Osteoblast (primary cell): ENCODE measurements at places on chromosomes 4 and X. TPM values are rescaled to one million over a fixed set of nuclear protein-coding genes. Genes with fewer than 3 reads are reported as not detected.

DNA sequence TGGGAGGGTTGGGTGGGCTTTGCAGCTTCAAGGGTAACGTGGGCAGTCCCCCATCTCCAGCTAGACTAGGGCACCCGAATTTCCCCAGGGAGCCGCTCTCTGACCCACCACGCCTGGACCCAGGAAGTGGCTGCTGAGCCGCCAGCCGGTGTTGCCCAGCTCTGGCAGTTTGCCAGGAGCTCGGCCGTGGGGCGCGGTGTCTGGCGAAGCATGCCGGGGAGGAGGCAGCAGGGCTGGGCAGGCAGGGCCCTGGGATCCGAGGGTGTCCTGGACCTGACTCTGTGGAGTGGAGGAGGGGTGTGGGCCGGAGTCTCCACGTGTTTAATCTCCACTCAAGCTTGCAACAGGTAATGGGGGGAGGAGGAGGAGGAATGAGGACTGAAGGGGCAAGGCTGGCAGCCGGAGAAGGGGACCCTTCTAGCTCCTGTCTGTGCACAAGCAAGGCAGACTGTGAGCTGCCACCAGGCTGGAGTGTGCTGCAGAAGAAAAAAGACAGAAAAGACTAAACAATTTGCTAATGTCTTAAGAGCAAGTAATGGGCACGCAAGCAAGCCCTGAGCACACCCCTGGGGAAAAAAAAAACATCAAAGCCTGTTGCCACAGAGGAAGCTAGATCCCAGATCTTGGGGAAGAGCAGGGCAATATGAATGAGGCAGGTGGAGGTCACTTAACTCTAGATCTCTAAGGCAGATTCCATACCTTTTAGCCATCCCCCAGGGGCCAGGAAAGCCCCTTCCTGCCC, 2.4 kb downstream of the LONRF3 start:
- H3K36me3 ChIP-seq, result no peaks in the 10 kb centered on the region
- peaks cover 39% of the 10 kb centered on the region for H3K27me3 ChIP-seq
- H3K4me3 ChIP-seq, result no peak overlapping the region
- DNase-seq, result peak; percentile 79
- no peak overlapping the region for H3K27ac ChIP-seq
- no peaks in the 10 kb centered on the region for H3K4me1 ChIP-seq

DNA sequence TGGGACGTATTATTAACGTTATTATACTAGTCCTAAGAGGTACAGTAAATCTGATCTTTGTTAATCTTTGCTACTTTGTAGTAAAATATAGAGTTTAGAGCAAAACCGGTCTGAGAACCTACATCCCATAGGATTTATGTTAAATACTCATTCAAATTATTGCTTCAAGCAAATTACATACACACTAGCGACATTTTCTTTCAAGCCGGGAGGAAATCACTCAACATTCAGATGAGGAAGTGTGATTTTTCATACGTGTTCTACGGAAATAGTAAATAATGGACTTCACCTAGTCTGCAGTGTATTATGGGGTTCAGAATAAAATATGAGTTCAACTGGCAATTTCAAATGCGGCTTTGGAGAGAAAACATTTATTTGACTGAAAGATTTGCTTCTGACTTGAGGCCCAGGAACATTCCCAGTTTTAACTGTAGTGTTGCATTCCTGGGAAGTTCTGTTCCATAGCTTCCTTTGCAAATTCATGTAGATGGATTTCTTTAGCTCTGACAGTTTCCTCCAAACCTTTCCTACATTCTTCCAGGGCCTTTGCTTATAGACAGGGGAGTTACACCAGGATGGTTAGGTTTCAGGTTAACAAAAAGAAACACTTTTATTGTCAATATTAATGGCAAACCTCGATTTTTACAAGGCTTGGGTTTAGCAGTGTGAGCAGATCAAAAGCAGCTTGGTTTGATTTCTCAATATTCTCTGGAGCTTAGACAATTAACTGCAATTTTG, 5.3 kb upstream of the HAND2 start:
- H3K4me1 ChIP-seq, result peaks cover 11% of the 10 kb centered on the region
- no peak overlapping the region for H3K4me3 ChIP-seq
- no peaks in the 10 kb centered on the region for H3K36me3 ChIP-seq
- H3K27ac ChIP-seq, result no peak overlapping the region

- peak; percentile 94 for DNase-seq
- H3K4me3 ChIP-seq, result no peak overlapping the region
- peak overlapping the region; percentile 83 for H3K27ac ChIP-seq
Measured at GRCh38 chr4:80305466-80305865, 30.1 kb upstream of the CFAP299 start.

DNA sequence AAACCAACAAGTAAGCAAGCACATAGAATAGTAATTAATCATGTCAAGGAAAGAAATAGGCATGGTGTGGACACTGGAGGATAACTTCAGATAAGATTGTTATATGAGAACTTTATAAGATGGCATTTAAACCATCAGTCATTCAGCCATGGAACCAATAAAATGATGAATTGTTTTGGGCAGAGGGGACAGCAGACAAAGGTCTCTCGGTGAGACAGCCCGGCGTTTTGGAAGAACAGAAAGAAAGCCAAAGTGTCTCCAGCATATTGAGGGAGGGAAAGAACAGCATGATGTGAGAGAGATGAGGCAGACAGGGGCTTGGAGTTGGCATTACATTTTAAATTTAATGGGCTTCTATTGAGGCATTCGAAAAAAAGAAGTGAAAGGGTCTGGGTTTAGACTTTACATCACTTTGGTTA, 883 bp upstream of the PPM1K start:
- DNase-seq, result no peak
- no peaks in the 10 kb centered on the region for H3K36me3 ChIP-seq
- peak overlapping the region; percentile 84 for H3K4me3 ChIP-seq
- no peaks in the 10 kb centered on the region for H3K27me3 ChIP-seq
- peak overlapping the region; percentile 60 for H3K27ac ChIP-seq

Gene AMOT
- 3.2 and 5.1 TPM in 2 replicates for total RNA-seq

GRCh38 chr4:13483136-13483767, 888 bp downstream of the RAB28 start:
- H3K36me3 ChIP-seq, result no peaks in the 10 kb centered on the region
- H3K27ac ChIP-seq, result peak overlapping the region; percentile 99
- peak; percentile 47 for DNase-seq
- H3K27me3 ChIP-seq, result no peaks in the 10 kb centered on the region

GRCh38 chrX:12379671-12380070, 241.4 kb downstream of the FRMPD4 start:
- H3K4me3 ChIP-seq, result no peak overlapping the region
- no peak for DNase-seq
- H3K4me1 ChIP-seq, result peaks cover 4% of the 10 kb centered on the region
- H3K27ac ChIP-seq, result no peak overlapping the region

DNA sequence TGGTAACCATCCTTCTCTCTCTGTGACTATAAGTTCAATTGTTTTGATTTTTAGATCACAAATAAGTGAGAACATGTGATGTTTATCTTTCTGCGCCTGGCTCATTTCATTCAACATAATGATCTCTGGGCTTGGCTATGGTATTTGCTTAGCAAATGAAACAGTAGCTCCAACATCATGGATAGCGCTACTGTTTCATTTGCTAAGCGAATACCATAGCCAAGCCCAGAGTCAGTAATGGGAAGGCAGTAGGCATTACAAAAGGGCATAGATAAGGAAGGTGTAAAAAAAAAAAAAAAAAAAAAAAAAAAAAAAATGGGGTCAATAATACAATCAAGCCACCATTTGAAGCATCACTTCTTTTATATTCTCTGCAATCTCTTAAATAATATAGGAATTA, 469.0 kb upstream of the ATOH1 start:
- no peaks in the 10 kb centered on the region for H3K36me3 ChIP-seq
- no peak overlapping the region for H3K4me3 ChIP-seq
- no peak for DNase-seq
- no peaks in the 10 kb centered on the region for H3K27me3 ChIP-seq

GRCh38 chr4:159484864-159485263, 382.0 kb downstream of the RAPGEF2 start:
- no peak overlapping the region for H3K4me3 ChIP-seq
- DNase-seq, result no peak
- peaks cover 2% of the 10 kb centered on the region for H3K27me3 ChIP-seq

DNA sequence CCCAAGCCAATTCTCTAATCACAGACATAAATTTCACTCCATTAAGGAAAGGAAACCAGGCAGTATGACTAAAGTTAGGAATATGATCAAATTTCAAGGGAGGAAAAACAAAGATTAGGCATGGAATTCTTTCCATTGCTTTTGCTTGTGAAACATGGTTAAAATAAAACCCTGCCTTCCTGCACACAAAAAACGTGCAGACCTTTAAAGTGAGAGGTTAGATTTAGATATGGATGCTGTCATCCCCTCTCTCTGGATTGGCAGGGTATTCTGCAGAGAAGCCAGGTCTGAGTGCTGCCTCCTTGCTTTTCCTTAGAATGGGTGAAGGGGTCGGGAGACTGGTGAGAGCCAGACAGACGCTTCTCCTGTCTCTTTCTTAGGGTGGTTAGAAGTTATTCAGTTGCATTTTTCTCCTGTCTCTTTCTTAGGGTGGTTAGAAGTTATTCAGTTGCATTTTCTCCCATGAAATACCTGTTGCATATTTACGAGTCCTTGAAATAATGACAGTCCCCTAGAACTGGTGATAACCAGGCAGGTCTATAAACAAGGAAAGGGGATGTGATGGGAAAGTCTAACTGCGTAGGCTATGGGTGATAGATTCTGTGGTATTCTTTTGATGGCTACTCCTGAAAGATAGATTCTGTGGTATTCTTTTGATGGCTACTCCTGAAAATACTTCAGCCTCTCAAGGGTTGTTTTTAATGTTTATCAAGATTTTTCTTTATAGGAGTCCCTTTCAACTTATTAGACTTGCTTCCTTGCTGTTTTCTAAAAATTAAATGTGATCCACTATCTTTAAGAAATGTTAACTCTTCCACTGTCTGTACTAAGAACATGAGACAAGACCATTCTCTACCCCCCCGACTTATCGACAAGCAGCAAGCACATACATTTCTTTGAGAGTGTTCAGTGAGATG, 163.6 kb downstream of the SPRY1 start:
- H3K4me3 ChIP-seq, result peak overlapping the region; percentile 38
- DNase-seq, result no peak
- H3K27me3 ChIP-seq, result no peaks in the 10 kb centered on the region
- no peak overlapping the region for H3K27ac ChIP-seq

DNA sequence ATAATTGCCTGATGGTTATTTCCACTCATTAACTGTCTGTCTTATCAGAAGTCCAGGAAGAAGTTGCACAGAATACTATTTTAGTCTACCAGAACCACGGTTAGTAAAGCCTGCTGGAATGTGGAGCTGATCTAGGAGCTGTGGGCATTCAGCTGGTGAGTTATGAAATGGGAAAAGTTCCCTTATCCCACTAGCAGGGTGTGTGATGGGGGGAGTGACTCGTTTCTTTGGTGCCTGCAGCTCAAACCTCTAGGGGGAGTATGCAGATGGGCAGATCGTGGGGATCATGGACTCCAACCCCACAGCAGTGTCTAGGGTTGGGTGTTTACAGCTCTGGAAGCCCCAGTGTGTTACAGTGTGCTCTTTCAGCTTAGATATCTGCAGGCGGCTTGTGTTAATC, 305.7 kb upstream of the BOD1L1 start:
- H3K27me3 ChIP-seq, result no peaks in the 10 kb centered on the region
- H3K36me3 ChIP-seq, result no peaks in the 10 kb centered on the region
- no peak overlapping the region for H3K4me3 ChIP-seq

Gene ADH1B
- total RNA-seq, result 0.59 and 0.72 TPM in 2 replicates

DNA sequence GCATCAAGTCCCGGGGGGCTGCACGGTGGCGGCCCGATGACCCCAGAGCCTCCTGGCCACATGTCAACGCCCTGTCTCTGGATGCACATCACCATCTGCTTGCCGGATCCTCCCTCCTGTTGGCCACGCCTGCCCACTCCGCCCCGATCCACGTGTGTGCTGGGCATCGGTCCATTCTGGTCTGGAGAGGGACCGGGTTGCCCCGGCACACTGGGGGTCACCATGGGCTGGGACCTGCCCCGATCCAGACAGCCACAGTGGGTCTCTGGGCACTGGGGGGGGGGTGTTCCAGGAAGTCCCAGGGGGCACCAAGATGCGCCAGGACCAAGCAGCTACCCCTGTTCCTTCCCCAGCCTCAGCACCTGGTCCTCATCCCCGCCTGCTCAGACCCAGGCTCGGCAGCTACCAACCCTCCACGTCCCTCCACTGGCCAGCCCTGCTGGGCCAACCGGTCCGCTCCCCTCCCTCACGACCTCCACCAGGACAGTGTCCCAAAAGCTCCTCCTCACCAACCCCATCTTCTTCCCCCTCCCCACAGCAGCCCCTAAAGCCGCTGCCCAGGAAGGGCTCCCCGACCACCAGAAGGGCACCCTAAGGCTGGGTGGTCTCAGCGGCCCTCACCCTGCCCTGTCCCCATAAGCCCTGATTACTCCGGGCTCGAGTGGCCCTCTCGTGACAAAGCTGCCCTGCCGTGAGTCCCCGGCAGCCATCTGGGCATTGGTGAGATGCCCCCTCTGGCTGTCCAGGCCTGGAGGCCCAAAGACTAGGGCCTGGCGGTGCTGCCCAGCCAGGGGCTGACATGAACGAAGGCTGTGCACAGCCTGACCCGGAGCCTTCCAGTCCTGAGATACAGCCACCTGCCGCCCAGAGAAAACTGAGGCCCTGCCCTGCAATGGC, 4.6 kb downstream of the CTBP1 start:
- H3K36me3 ChIP-seq, result peaks cover 8% of the 10 kb centered on the region
- DNase-seq, result peak; percentile 86
- no peaks in the 10 kb centered on the region for H3K27me3 ChIP-seq
- H3K4me3 ChIP-seq, result no peak overlapping the region

DNA sequence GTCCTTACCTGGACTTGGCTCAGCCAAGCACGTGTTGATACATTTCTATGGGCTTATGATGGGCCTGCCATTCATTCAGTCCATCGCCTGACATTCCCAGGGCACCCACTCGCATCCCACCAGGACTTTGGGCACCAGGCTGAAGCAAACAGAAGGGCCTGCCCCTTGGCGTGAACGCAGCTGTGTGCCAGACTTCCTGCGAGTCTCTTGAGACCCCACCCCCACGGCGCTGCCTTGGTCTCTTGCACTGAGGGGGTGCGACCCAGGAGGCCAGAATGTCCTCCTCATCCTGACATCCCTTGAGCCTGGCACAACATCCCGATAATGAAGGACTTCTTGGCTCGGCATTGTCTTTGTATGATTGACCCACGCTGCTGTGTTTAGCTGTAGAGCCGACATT, 1.5 kb upstream of the PSAPL1 start:
- H3K36me3 ChIP-seq, result no peaks in the 10 kb centered on the region
- no peak overlapping the region for H3K4me3 ChIP-seq
- peaks cover 2% of the 10 kb centered on the region for H3K27me3 ChIP-seq
- no peak for DNase-seq
- no peak overlapping the region for H3K27ac ChIP-seq
- H3K4me1 ChIP-seq, result no peaks in the 10 kb centered on the region

GRCh38 chr4:1015179-1015578, 3.8 kb downstream of the FGFRL1 start:
- H3K4me1 ChIP-seq, result peaks cover 9% of the 10 kb centered on the region
- no peak overlapping the region for H3K4me3 ChIP-seq
- peaks cover 3% of the 10 kb centered on the region for H3K36me3 ChIP-seq
- DNase-seq, result no peak
- no peaks in the 10 kb centered on the region for H3K27me3 ChIP-seq

DNA sequence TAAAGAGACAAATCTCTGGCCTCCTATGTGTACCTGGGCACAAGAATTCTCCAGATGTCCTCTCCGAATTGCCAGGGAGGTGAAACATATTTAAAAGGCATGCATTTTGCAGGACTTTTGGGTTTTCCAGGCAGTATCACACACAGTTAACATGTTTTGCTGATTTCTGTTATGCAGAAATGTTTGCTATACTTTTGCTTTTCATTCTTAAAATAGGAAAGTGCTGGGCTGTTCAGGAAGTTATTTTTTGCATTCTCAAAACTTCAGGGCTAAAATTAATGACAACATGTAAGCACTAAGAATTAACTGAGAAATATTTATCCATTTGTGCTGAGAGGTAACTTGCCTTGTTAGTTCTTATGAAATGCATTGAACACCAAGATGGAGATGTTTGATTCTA, 390.7 kb upstream of the CTSO start:
- DNase-seq, result no peak
- H3K27me3 ChIP-seq, result no peaks in the 10 kb centered on the region
- H3K4me1 ChIP-seq, result peaks cover 9% of the 10 kb centered on the region
- no peak overlapping the region for H3K4me3 ChIP-seq
